ENCODE measurements at places on chromosomes 12 and 14.

- no peak for DNase-seq
These were observed at the start of gene SLC7A8 for GRCh38 chr14:23183479-23183878. Gene SLC7A8, minus strand, starts transcription at chr14:23183660. Its CDS starts 746 bp downstream, at chr14:23182914.

GRCh38 chr12:19482551-19483109 lies 43.3 kb downstream of the AEBP2 start:
- DNase-seq, result no peak

- no peak for DNase-seq
These were observed 48.4 kb upstream of the PTPRO start for GRCh38 chr12:15273896-15274295.

GRCh38 chr14:23610815-23611289 lies 25.3 kb upstream of the DHRS2 start:
- DNase-seq, result no peak

DNA sequence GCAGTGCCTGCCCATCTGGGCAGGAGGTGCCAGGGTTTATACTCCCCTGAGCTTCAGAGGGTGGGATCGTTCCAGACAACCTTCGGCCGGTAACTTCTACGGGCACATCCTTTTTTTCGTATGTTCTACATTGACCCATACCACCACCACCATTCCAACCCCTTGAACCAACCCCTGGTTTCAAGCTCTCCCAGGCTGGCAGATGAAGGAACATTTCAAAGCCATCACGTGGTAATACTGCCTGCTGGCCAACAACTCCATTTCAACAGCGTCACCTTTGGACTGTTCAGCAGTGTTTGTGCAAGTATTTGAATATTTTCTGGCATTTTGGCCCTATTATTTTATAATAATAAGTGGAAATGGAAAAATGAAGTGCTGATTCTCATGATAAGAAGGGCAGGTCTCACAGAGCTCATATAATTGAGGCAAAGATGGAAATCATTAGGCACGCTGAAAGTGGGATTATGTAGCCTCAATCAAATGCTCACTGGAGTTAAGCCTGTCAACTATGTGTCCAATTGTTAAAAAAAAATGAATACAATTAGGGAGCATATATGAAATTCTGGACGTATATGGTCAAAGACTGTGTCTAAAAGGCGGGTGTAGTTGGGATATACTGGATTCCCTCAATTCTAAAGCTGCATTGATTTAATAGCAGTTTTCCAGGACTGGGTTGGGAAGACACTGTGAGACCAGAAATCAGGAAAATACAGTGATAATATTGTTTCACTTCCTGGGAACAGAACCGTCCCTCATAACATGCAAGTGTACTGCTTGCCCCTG lies 162.1 kb downstream of the ZFP36L1 start:
- DNase-seq, result no peak

GRCh38 chr14:20177433-20177974 lies 13.2 kb upstream of the OR11G2 start:
- peak; percentile 17 for DNase-seq

GRCh38 chr12:61993734-61994345 lies 266.4 kb upstream of the USP15 start:
- DNase-seq, result no peak

- DNase-seq, result no peak
These were observed 140.7 kb downstream of the DPF3 start for GRCh38 chr14:72753044-72753710.
